Forelimb muscle (tissue), 1 donor: ENCODE measurements at places on chromosomes 11 and 22.

- no peak for DNase-seq
Measured at GRCh38 chr22:22848364-22848866, 39.2 kb upstream of the IGLL5 start.

DNA sequence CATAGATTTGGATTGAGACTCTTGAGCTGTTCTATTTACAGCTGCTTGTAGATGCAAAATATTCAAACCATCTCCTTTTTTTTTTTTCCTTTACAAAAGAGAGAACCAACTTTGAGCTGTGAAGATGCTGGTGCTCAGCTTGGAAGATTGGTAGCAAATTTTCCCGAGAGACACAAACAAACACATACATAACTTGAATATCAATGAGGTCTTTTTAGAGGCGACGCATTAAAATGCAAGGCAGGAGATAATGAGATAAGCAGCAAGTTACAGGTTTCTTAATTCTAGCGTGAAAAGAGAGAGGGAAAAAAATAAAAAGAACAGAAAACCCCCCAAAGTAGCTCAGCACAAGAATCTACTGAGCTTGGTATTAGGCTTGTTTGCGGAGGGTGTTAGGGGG is 247.0 kb upstream of the SORL1-AS1 start:
- no peak for DNase-seq

GRCh38 chr22:46142548-46143490 is 7.5 kb upstream of the PPARA start:
- DNase-seq, result no peak

DNA sequence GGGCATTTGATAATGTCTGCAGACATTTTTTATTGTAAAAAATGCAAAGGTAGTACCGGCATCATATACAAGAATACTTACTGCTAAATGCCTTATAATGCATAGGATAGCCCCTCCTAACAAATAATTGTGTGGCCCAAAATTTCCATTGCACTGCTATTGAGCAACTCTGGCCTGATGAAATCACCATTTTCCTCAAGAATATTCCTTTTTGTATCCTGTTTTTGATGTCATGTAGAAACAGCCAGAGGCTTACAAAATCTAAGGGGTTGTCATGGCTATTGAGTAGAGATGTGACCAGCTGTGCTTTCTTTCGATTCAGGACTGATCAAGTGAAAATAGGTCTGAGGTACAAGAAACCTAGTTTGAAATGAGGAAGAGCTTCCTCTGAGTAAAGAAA is 854.3 kb downstream of the KCNA4 start:
- no peak for DNase-seq

GRCh38 chr11:128704517-128704916 is 10.6 kb downstream of the FLI1 start:
- no peak for DNase-seq

DNA sequence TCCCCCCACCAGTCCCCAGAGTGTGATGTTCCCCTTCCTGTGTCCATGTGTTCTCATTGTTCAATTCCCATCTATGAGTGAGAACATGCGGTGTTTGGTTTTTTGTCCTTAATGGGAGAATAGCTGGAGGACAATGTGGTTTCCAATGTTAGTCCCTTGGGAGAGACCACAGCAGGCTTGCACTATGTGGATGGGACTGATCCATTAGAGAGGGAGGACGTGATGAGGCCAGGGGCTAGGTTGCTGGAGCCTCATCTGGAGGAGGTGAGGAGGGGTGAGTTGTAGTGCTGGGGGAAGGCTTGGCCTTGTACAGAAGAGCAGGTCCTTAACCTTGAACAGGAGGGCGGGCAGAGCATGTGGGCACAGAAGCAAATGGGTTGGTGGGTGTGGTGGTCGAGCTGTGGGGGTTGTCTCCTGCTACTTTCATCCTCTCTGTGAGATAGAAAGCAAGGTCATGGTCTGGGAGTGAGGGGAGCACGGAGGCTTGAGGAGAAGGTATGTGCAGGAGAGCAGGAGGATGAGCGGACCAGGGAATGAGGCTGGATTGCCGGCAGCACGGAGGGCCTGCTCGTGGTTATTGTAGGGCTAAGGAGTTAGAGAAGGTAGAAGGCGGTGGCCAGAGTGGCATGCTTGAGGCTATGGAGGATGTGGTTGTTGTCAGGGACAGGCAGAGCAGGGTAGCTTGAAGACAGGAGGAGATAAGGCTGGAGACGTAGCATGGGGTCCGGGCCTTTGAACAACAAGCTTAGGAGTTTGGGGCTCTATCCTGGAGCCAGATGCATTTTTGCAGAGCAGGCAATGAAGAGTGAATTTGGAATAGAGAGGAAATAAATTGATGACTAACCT is 11.2 kb upstream of the SREBF2 start:
- DNase-seq, result no peak

DNA sequence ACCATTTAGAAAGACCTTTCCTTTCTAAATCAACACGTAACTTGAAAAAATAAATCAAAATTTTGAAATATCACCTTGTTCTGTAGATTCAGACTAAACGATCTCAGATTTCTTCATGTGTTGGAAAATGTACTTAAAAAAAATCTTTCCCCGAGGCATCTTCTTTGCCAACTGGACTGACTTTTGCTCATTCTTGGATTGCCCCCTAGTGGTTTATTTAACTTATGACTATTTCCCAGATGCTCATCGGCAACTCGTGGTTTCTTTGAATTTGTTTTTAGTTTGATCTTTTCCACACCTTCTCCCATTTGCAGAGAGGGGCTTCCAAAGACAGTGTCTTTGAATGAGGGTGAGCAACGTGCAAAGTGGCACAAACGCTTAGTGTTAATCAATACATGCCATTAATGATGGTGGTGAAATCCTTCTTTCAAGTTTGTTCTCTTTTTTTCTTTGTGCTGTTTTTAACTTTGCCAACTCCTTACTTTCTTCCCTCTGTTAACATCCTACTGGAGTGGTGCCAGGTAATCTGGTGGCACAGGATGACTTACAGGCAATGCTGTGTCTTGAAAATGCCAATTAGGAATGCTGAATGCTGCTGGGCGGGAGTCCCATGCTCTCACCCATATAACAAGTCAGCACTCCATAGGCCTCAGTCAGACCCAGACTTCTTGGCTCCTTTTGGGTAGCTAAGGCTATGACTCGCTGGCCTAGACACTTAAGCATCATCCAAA is 18.3 kb downstream of the PRSS23 start:
- DNase-seq, result peak; percentile 70
